ENCODE measurements at places on chromosomes 7 and 10.

GRCh38 chr7:38548605-38549004, 82.6 kb downstream of the AMPH start:
- DNase-seq, result no peak

- no peak for DNase-seq
Measured at GRCh38 chr10:11073410-11073809, 55.7 kb downstream of the CELF2 start.

GRCh38 chr10:48773580-48773979, 88.9 kb downstream of the WDFY4 start:
- DNase-seq, result no peak

DNA sequence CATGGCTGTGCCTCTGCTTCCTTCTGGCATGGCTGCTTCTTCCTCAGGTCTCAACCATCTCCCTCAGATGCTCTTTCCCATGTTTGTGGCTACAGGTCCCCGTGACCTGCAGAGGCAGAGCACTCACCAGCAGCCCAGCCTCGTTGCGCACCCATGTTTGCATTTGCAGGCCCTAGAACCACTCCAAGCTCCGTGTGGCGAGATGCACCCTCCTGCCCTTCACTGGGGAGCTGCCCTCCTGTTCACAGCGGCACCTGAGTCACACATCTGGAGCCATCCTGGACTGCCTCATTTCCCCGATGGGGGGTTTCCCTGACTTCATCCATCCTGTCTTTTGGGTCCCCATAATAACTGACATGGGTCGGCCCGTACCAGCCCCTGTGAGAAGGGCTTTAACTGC, 35.9 kb downstream of the EGFR start:
- DNase-seq, result no peak

GRCh38 chr7:86748843-86749719, 105.4 kb downstream of the GRM3 start:
- no peak for DNase-seq

DNA sequence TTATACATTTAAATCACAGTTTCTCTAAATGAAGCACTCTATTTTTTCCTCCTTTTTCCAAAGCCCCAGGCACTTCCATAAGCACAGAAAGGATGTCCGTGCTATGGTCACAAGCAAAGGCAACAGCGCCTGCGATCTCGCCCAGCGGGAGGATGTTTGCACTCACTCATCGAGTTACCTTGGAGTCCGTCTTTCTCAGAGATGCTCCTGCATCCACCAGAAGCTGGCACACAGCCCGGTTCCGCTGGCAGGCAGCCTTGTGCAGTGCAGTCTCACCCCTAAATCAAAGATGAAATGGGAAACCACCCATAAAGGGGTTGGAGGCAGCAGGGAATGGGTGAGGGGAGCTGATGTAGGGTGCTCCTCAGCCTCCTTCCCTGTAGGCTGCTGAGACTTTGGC, 51.9 kb upstream of the PTN start:
- DNase-seq, result no peak

GRCh38 chr10:15370856-15371701, at the start of gene FAM171A1:
Gene FAM171A1, minus strand, starts transcription at chr10:15371289. Its CDS starts 237 bp downstream, at chr10:15371052.
- peak; percentile 56 for DNase-seq

GRCh38 chr10:127836966-127837365, 55.8 kb downstream of the CLRN3 start:
- no peak for DNase-seq

DNA sequence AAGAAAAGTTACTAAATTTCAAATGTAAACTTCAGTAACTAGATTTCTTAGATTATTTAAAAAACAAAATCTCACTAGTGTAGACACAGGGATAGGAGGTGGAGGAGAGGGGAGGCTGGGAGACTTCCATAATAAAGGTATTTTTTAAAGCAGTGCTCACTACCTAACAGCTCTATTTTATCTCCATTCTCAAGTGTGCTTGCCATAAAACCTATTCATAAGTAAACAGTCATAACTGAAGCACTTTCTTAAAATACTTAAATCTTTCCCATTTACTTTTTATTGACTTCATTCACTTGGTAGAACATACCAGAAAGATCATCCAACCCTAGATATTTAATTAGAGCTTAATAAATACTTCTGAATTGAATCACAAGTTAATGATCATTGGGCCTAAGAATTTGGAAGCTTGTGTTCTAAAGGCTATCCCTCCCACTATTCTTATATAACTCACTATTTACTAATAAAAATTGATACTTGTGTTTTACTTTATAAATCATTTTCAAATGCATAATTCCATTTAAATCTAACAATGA, 107.4 kb downstream of the SNX13 start:
- DNase-seq, result no peak

- no peak for DNase-seq
Measured at GRCh38 chr7:149880638-149881311, 7.0 kb downstream of the ATP6V0E2 start.

GRCh38 chr10:31352436-31353226, 33.6 kb downstream of the ZEB1 start:
- no peak for DNase-seq

- DNase-seq, result no peak
Measured at GRCh38 chr7:141227454-141227853, 153.6 kb downstream of the TMEM178B start.

DNA sequence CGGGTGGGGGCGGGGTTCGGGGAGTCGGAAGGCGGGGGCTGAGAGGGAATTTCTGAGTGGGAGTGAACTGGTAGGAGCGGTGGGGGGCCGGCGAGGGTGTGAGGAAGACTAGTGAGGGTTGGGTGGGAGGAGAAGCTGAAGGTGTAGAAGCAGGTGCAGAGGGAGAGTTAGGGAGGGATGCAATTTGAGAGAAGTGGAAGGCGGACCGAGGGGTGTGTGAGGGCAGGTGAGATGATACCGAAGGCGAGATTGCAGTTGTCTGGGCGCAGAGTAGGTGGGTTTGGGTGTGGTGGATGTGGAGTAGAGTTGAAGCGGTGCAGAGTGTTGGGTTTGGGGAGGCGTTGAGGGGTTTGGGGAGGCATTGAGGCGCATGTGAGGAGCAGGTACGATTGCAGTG, 643 bp downstream of the KAT6B start:
- no peak for DNase-seq

DNA sequence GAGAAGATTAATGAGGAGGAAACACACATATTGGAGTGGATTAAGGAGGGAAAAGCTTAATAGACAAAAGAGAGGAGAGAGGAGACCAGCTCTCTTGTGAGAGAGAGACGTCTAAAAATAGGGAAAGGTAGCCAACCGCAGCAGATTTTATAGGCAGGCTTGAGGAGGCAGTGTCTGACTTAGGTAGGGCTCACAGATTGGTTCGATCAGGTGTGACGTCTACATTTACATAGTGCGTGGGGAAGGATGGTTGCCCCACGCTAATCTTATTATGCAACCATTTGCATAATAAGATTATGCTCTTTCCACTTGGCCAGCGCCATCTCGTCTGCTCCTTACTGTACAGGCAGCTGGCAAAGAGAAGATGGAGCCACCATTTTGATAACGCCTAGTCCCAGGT, 122.0 kb downstream of the MARCHF5 start:
- DNase-seq, result no peak

GRCh38 chr7:107816011-107816566, 13.1 kb upstream of the SLC26A3 start:
- DNase-seq, result no peak

DNA sequence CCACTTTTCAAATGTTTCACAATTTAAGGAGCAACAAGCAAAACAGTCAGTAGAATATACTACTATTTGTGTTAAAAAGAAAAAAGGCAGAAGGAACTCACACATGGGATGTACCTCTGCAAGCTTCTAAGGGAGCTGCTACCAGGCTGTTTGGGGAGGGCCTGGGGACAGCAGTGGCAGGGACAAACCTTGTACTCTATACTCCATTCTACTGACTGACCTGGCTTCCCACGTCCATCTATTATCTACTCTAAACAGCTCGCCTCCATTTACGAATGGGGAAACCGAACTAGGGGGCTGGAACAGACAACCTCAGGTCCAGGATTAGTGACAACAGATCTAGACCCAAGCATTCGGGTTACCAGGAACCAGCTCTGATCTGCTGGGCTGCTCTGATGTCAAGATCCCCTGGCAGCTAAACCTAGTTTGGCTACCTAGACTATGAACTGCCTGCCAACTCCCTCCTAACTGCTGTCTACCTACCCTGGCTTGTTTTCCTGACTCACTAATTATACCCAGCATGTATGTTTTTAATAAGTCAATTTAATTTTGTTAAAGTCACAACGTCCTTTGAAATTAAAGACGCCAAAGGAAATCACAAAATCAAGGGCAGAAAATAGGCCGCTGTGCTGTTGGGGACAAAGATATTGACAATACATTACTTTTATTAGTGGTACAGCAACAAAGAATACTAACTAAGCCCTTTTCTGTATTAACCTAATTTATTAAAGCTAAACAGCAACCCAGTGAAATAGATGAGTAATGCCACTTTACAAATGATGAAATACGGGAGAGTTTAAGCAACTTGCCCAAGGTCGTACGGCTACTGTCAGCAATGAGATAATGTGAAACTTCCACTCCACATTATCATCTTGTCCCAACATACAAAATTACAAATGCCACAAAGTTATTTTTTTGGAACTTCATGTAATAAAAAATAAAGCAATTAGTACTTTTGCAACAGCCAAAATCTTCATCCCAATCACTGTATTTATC, 5.3 kb downstream of the PSAP start:
- DNase-seq, result no peak

GRCh38 chr7:139362981-139363380, 3.3 kb downstream of the LUC7L2 start:
- no peak for DNase-seq

DNA sequence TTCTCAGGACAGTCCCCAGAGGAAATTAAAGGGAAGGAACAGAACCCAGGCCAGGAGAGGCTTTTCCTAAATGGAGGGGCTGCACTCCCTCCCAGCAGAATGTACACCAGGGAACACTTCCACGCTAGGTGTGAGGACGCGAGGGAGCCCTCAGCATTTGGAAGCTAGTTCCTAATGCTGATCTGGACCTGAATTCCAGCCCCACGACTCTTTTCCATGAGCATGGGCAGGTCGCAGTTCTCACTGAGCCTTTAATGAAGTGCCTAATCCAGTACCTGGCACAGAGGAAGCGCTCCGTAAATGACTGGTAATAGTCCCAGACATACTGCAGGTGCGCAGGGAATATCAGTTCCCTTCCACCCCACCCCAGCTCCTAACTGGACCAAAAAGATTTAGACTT, 1.1 kb downstream of the ALOX5 start:
- DNase-seq, result no peak

DNA sequence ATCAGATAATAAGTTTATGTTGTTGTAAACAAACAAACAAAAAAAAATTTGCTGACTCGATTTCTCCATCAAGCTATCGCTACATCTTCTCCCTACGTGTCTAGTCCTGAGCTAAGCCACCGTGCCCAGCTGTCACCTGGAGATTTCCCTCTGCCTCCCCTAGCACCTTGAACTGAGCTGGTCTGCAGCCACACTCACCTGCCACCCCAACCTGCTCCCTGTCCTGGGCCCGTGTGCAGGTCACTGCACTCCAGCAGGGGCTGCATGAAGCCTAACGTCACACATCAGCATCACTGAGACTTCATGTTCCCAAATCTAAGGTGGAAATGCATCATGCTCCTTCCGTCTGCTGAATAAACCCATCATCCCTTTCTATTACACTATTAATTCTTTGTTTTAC, 44.4 kb downstream of the TEX36 start:
- no peak for DNase-seq

DNA sequence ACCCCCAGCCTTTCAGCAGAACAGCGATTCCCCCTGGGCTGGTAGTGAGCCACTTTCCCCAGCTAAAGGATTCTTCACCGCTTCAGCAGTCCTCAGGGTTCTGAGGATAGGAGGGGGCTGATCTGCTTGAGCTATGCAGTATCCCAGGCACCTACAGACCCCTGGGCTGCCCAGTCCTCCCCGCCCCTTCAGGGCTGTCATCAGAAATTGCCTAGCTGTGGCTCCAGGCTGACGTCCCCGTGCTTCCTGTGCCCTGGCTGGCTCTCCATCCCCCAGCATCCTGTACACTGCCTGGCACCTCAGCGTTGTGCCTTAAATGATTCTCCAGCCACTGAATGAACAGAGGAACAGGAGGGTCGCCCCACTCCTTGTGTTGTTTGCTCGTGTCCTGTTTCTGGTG, 38.4 kb upstream of the CDH23 start:
- DNase-seq, result no peak

DNA sequence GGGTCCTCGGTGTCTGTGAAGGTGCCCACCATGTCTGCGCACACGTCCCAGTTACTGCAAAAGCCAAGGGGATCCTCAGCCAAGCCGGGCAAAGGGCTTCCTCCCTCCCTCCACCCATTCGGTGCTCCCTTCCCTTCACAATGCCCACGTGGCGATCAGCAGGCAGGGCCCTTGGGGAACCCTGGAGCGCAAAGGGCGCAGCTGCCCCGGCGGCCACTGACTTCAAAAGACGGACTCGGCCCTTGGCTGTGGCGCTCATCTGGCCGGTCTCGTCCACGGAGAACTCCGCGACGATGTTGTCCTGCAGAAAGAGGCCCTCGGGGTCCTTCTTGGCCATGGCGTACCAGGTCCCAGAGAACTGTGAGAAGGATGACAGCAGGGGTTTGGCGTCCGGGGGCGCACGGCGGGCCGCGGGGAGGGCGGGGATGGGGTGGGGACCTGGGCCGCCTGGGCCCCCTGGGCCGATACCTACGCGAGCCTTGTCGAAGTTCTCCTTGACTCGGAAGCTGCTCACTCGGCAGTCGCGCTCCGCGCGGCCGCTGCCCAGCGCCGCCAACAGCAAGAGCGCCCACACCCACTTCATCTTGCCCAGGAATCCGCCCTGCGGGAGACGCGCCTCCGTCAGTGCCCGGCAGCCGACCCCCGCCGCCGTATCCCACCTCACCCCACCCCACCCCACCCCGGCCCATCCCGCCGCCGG, 439 bp downstream of the RBP4 start:
- DNase-seq, result no peak

DNA sequence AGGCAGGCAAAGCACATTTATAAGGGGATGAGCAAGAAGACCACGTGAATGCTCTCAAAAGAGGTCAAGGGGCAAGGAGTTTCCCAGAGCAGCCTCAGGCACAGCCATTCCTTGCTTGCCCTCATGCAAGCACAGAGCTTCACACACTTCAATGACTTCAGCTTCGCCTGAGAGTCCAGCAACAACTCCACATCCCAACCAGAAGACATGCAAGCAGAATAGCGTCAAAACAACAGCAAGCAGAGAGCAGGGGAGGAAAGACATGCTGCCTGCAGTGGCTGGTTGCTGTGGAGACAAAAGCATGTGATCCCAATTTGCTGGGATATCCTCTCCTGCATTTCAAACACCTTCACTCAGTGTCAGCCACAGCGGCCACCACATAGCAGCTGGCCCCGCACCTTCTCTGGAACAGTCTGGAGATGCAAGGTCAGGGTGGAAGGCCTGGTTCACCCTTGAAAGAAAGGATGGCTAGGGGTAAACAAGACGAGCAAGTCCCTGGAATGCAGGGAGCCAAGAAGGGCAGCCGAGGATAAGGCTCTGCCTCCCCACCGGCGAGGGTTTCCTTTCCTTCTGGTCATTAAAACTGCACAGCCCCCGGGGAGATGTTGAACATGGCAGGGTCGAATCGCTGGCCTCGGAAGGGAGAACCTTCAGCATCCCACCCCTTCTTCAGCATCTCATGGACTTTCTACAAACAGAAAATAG, 60.2 kb upstream of the CAMK2B start:
- DNase-seq, result no peak

Measured in neuronal stem cell (in vitro differentiated cells).